ENCODE measurements at places on chromosomes 3 and 15. TPM values are rescaled to one million over a fixed set of nuclear protein-coding genes. Genes with fewer than 3 reads are reported as not detected.

DNA sequence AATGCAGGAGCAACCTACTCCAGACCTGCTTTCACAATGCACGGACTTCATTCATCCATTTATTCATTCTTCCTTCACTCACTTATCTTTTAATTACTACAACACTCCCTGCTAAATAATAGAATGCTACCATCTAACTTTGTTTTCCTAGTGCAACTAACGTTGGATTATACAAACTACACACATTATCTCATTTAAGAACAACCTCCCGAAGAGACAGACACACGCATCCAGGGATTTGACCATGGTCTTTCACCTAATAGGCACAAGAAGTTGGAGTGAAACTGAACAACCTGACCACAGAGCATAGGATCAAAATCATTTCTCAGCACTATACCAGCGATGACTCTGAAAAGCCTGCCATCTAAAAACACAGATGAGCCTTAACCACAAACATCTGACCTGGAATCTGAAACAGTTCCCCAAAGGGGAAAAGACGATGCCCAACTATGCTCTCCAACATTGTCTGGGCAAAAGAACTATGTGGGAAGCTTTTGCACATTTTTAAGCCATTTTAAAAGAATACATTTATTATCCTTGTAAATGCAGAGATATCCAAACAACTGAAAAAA is 21.0 kb downstream of the ZNF385D start:
- DNase-seq: no peak

DNA sequence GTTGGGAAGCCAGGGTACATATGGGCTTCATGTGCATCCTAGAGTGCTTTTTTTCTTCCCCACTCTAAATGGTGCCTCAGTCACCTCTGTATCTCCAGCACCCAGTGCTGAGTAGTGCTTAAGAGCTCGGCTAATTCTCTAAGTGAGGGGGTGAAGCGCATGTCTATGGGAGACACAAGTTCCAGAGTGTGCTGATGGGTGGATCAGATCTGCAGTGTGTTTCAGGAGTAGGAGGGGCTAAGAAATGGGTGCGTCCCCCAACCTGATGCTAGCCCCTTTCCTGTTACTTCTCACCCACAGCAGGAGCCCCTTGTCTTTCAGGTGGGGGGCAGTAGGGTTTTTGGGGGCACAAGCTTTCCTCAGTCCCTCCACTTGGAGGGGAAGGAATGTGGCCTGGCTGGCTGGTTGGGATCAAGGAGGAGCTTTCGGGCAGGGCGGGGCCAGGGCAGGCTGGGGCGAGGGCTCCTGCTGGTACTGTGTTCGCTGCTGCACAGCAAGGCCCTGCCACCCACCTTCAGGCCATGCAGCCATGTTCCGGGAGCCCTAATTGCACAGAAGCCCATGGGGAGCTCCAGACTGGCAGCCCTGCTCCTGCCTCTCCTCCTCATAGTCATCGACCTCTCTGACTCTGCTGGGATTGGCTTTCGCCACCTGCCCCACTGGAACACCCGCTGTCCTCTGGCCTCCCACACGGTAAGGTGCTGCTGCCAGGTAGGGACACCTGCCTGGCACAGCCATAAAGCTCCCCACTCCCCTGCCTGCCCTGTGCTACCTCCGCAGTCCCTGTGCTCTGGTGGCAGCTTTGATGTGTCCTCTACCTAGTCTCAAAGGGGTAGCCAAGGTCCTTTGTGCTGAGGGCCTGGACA is at the start of gene IL17RE:
Gene IL17RE (plus strand): TSS at position 477 of the 866 bp plus-strand sequence. CDS start 85 bp downstream, at position 562.
- no peak for DNase-seq

TTLL13 gene
- total RNA-seq: under 0.01 TPM

GRCh38 chr15:80509800-80510199 is 105.6 kb downstream of the ARNT2 start:
- no peak for DNase-seq

TRH gene
- not detected for total RNA-seq

UBXN7 gene
- total RNA-seq: 30.2 TPM

UROC1 gene
- total RNA-seq: under 0.01 TPM

Data from fibroblast of villous mesenchyme (primary cell).